ENCODE measurements at places on chromosomes 13 and 19.

DNA sequence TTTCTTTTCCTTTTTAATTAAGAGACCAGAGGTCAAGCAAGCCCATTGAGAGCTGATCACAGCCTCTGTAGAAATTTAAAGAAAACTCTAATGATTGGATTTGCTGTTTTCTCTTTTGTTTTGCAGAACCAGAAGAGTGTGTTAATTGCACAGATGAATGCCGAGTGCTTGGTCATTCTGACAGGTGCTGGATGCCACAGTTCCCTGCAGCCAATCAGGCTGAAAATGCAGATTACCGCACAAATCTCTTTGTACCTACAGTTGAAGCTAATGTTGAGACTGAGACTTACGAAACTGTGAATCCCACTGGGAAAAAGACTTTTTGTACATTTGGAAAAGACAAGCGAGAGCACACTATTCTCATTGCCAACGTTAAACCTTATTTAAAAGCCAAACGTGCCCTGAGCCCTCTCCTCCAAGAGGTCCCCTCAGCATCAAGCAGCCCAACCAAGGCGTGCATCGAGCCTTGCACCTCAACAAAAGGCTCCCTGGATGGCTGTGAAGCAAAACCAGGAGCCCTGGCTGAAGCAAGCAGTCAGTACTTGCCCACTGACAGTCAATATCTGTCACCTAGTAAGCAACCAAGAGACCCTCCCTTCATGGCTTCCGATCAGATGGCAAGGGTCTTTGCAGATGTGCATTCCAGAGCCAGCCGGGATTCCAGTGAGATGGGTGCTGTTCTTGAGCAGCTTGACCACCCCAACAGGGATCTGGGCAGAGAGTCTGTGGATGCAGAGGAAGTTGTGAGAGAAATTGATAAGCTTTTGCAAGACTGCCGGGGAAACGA is 93.1 kb downstream of the PCDH17 start:
- DNase-seq = no peak

DNA sequence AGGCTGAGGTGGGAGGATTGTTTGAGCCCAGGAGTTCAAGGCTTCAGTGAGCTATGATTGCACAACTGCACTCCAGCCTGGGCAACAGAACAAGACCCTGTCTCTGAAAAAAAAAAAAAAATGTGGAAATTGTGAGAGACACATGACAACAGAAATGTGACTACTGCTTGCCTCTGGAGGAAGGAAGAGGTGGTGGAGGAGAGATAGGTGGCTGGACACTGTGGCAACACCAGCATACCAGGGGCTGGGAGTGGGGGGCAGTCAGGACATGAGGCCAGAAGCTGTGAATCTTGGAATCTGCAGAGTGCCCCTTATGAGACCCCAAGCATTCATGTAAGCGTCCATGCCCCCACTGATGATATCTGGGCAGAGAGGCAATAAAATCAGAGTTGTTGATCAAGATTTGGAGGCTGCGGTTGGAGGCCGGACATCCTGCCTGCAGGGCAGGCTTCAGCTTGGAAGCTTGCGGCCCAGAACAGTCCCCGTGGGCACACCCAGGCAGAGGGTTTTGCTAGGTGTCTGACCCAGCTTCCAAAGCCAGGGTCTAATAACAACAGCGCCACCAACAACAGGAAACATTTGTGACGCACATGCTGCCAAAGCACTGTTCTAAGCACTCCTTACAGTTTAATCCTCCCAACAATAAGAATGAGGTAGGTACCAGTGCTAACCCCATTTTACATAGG is 16.9 kb downstream of the FAM187B start:
- peak; percentile 81 for DNase-seq

DNA sequence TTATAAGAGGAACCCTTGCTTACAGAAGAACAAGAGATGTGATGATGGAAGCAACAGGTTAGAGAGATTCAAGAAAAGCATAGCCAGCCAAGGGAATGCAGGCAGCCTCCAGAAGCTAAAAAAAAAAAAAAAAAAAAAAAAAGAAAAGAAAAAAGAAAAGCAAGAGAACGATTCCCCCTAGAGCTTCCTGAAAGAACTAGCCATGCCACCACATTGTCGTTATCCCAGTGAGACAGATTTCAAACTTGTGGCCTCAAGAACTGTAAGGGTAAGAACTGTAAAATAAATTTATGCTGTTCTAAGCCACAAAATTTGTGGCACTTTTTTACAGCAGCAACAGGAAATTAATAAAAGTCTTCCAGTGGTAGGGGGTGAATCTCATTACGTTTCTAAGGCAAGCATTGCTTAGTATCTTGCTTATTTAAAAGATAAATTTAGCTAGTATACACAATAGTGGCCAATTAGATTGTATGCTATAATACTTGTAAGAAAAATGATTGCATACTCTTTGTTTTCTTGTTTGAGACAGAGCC is 21.8 kb downstream of the RFXAP start:
- no peak for DNase-seq

GRCh38 chr19:1503089-1503924 is 9.5 kb downstream of the ADAMTSL5 start:
- DNase-seq = peak; percentile 72

GRCh38 chr19:38671654-38672053 is 24.2 kb downstream of the ACTN4 start:
- DNase-seq = no peak

GRCh38 chr13:100881291-100881864 is 206.8 kb upstream of the TMTC4 start:
- DNase-seq = no peak

DNA sequence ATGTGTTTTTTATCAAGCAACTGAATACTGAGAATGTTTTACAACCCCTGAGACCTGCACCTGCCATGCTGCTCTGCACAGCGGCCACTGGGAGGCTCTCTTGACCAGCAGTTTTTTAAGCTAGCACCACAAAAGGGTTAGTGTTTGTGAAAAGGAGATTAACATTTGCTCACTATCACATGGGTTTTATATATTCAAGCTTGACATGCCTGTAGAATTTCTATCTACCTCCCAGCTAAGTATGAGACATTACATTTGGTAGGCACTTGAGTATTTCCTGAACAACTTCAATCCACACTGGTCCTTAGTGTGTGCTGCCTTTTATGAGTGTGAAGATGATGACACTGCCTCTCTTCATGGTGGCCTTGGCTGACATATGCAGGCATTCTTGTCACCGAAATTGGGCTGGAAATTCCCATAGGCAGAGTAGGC is 1238.9 kb downstream of the UQCRFS1 start:
- DNase-seq = no peak

GRCh38 chr13:41460930-41461329 is 3.6 kb downstream of the RGCC start:
- no peak for DNase-seq

DNA sequence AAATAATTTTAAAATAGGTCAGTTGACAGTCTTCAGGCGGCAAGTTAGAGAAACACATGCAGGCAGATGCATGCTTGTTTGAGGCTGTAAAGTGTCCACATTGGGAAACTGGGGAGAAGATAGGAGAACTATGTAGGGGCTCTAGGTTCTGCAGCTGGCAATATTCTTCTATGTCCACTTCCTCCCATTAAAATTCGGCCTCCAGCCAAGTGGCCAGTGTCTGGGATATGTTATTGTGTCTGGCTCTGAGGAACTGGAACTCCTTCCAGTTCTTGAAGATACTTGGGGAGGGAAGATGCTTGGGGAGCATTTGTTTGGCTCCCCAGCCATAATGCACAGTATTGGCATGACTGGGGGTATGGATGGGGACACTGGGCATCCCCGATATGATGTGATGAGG is 20.9 kb upstream of the KLF2 start:
- no peak for DNase-seq

- no peak for DNase-seq
Observed at GRCh38 chr13:66659701-66660467, 570.3 kb downstream of the PCDH9 start.

- DNase-seq = no peak
Observed at GRCh38 chr19:31518216-31519020, 169.2 kb upstream of the TSHZ3 start.

DNA sequence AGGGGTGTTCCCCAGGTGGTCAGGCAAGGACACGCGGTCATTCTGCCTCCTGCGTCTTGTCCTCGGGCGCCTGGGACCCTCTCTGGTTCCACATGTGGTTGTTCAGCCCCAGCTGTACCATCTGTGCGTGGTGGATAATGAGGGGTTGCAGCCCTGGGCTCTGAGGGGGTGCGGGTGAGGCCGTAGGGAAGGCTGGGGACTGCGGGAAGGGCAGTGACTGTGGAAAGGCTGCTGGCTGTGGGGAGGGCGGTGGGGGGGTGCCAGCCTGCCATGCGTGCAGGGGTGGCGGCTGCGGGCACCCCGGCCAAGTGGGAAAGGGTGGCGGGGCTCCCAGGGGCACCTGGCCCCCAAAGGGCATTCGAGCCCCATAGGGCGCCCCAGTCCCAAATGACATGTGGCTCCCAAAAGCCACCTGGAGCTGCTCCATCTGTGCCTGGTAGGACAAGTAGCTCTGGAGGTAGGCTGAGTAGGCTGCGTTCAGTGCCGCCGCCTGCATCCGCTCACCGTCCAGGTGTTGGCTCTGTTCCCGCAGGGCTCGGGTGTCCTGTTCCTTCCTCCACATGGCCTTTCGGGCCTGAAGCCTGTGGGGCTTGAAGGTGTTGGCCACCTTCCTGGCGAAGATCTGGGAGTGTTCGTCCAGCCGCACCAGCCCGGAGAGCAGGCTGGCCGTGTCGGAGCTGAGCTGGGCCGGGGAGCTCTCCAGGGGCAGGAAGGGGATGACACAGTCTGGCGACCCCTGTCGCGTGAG is 15.1 kb downstream of the TICAM1 start:
- no peak for DNase-seq

GRCh38 chr19:48676887-48677286 is 4.1 kb upstream of the NTN5 start:
- no peak for DNase-seq

DNA sequence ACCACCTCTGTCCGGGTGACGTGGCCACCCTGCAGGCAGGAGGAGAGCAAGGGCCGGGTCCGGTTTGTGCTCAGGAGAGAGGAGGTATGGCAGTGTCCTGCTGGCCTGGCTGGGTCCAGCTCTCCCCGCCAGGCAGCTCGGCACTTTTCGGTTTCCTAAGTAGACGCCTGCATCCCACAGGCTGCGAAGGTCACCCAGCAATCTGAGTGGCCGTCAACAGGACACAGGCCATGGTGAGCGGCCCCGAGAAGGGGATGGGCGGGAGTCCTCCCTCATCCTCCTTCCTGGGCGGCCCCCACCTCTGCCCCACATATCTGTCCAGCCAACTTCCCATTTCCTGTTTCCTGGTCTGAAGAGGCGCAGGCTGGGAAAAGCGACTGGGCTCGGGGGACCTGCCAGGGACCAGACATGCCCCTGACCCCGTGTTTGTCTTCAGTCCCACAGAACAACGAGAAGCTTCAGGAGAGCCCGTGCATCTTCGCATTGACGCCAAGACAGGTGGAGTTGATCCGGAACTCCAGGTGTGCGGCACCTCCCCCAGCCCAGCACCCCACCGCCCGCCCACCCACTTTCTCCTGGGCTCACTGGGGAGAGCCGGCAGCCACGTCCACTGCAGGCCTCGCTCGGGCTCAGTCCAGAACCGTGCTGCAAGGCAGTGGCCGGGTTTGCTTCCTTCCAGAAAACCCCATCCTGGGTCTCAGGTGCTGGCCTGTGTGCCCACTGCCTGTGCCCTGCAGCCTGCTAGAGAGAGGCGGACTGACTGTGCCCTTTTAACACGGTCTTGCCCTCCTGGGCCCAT is 16.3 kb downstream of the PIAS4 start:
- no peak for DNase-seq

- no peak for DNase-seq
Observed at GRCh38 chr19:10412257-10412977, 7.9 kb upstream of the PDE4A start.

DNA sequence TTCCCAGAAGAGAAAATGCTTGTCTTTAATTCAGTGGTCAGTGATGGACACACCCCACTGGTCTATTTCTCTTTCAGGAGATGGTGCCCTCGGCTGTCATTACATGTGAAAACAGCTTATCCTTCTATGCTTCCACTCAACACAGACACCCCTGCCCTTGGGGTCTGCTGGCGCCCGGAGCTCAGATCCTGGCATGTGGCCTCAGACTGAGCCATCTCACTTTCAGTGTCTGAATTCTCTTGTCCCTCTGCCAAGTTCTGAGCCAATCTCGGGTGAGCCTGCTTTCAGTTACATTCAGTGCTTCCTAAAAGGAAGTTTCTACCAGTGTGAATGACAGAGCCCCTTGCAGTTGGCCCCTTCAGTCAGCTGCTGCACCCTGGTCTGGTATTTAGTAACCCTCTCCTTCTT is 293.6 kb downstream of the DNAJC15 start:
- no peak for DNase-seq

DNA sequence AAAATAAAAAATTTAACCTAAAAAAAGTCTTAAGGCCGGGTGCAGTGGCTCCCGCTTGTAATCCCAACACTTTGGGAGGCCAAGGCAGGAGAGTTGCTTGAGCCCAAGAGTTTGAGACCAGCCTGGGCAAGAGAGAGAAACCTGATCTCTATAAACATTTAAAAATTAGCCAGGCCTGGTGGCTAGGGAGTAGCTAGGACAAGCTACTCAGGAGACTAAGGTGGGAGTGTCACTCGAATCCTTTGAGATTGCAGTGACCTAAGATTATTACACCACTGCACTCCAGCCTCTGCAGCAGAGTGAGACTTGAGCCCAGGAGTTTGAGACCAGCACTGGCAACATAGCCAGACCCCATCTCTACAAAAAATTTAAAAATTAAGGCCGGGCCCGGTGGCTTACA is 1.1 kb downstream of the CCDC97 start:
- DNase-seq = no peak

GRCh38 chr13:44292545-44292944 is 81.1 kb upstream of the SERP2 start:
- no peak for DNase-seq

GRCh38 chr13:51557875-51558612 is 26.2 kb upstream of the WDFY2 start:
- no peak for DNase-seq

DNA sequence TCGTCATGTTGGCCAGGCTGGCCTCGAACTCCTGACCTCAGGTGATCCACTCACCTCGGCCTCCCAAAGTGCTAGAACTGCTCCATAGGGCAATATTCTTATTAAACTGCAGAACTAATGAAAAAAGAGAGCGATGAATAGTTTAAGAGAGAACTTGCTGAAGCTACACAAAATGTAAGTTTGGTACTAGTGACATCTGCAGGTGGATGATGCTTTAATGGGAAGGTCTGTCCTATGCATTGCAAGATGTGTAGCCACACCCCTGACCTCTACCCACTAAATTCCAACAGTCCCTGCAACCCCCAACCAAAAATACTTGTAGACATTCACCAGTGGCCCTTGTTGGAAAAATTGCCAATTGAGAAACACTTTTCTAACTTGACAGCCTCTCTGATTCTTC is 117.8 kb downstream of the NALCN start:
- DNase-seq = no peak

DNA sequence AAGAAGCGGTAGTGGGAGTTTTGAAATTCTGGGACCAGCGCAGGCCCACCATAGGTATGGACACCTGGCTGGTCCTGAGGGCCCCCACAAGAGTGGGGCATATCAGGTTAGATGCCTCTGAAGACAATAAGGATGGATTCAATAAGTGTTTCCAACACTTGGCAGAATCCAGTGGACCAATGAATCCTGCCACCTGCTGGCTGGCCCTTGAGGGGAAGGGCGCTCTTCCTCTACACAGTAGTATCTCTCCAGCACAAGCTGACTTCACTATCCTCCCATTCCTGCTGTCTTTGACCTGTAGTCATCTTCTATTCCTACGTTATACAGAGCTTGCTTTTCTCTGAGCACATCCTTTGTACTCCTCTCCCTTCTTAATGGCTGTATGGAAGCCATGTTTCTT is 199.7 kb upstream of the TSHZ3 start:
- DNase-seq = no peak

All from activated T-cell treated with anti-CD3 and anti-CD28 coated beads, Interleukin-2, amount 50 U/mL, for 1 hour (primary cell).